Ovary (tissue), 10 donors: ENCODE measurements at places on chromosomes 7 and 10. TPM values are rescaled to one million over a fixed set of nuclear protein-coding genes. Genes with fewer than 3 reads are reported as not detected.

DNA sequence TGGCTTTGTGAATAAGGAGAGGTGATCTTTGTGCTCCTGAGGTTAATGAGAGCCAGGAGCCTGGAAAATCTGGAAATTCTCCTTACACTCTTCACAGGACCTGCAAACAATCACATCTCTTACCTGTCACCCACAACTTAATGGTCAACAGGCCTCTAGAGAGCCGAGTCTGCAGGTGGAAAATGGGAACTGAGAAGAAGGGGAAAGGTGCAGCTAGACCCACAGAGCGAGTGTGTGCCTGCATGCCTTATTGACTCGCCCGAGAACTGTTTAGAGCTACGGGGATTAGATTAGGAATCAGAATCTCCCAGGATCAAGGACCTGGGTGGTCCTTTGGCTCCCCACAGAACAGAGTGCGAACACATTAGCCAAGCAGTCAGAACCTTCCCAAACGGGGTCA lies 329.6 kb downstream of the PTEN start:
- H3K36me3 ChIP-seq, result no peaks in the 10 kb centered on the region
- no peak for DNase-seq
- H3K4me3 ChIP-seq, result no peak overlapping the region

DNA sequence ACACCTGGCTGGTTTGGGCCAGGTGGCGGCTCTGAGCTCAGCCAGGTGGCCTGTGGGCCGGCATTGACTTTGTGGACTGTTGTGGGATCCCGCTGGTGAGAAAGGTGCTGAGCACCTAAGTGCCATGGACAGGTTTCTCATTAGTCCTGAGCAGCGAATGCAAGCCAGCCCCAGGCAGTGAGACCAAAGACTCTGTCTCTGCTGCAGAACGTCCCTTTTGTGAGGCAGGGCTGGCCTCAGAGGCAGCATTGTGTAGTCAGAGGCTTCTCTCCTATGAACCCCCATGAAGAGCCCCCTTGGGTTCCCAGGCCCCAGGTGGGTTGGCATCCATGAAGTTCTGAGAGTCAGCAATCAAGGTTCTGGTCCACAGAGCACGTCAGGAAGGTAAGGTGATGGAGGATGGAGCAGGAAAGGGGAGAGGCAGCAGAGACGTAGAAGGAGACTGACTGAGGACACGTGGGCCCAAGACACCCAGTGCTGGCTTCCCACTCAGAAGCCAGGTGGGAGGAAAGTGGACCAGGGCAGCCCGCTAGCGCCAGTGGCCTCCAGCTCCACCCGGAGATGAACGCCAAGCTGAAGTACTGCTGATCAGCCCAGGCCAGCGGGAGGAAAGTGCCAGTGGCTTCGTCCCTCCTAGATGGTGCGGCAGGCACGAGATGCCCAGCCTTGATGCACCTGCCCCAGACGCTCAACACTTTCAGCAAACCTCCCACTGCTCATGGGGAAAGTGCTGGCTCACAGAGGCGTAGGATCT lies 19.2 kb upstream of the PTPRN2 start:
- no peak overlapping the region for H3K27ac ChIP-seq
- no peaks in the 10 kb centered on the region for H3K27me3 ChIP-seq
- H3K4me1 ChIP-seq, result no peaks in the 10 kb centered on the region
- DNase-seq, result no peak

DNA sequence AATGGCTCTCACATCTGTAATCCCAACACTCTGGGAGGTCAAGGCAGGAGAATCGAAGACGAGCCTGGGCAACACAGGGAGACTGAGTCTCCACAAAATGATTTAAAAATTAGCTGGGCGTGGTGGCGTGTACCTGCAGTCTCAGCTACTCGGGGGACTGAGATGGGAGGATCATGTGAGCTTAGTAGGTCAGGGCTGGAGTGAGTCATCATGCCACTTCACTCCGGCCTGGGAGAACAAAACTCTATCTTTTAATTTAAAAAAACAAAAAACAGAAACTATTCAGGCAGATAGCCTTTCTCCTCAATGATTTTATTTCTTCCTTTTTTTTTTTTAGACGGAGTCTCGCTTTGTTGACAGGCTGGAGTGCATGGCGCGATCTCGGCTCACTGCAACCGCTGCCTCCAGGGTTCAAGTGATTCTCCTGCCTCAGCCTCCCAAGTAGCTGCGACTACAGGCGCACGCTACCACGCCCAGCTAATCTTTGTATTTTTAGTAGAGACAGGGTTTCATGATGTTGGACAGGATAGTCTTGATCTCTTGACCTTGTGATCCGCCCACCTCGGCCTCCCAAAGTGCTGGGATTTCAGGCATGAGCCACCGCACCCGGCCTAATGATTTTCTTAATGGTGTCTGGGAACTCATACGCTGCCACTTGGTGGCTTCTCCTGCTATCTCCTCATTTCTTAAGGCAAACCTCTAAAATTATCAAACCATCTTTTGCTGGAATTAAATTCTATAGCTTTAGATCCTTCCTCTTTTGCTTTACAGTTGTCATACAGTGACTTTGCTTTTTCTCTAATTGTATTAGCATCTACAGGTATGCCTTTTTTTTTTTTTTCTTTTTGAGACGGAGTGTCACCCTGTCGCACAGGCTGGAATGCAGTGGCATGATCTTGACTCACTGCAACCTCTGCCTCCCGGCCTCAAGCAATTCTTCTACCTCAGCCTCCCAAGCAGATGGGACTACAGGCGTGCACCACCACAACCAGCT lies 22.9 kb downstream of the SRPK2 start:
- H3K4me3 ChIP-seq, result no peak overlapping the region
- no peaks in the 10 kb centered on the region for H3K27me3 ChIP-seq
- peaks cover 5% of the 10 kb centered on the region for H3K4me1 ChIP-seq

Gene GGCT
- 17.9 TPM for total RNA-seq

Gene OR9A4
- not detected for total RNA-seq

Gene PMPCB
- 41.2 TPM for total RNA-seq

Gene SYPL1
- total RNA-seq, result 71.5 TPM
